ENCODE measurements at places on chromosomes 6 and 20.

DNA sequence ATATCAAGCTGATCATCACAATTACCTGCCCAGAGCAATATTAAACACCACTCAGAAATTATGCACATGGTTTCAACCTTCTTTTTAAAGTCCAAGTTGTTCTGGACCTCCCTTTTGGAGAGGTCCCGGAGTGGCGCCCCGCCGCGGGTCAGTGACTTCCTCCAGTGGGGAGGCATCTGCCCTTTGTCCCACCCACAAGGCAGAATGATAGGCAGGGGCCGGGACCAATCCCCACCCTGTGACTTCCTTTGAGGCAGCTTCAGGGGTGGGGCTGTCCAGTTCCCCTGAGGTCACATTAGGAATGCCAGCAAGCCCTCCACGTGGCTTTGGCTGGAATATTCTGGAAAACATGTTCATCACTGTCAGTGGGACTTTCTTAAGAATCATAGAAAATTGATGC, 207.0 kb downstream of the ANKRD60 start:
- DNase-seq: no peak

DNA sequence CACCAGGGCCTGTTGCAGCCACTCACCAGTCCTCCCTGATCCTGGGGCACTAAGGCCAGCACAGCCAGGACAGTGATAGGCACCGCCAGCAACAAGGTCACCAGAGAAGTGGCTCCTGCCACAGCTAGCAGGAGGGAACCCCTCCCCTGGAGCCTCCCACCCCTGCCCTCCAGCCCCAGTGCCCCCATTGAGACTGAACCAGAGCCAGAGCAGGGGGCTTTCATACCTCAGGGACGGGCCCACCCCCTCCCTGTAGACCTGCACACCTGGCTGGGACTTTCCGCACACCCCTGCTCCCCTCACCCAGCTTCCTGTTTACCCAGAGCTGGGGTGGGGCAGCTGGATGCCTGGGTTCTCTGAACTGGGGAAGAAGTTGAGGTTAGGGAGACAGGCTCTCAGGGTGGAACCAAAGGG, at the start of gene LTB:
Gene LTB, minus strand, starts transcription at position 195 of the 414 bp plus-strand sequence. Its CDS starts 7 bp downstream, at position 188.
- DNase-seq: no peak

DNA sequence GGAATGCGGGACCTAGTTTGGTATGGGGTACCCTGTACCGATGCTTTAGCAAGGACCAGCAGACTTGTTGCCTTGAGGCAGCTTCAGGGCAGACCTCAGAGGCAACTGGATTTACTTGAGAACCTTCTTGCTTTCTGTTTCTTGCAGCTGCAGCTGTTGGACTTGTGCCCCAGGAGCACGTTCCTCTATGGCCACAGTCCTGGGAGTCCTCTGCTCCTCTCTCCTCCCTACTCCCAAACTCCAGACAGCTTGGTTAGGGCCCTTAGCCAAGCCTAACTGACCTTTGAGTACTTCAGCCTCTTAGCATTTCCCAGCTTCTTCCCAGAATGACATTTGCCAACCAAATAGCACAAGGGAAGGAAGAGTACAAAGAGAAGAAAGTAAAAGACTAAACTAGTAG, 34.7 kb downstream of the GHRH start:
- no peak for DNase-seq

DNA sequence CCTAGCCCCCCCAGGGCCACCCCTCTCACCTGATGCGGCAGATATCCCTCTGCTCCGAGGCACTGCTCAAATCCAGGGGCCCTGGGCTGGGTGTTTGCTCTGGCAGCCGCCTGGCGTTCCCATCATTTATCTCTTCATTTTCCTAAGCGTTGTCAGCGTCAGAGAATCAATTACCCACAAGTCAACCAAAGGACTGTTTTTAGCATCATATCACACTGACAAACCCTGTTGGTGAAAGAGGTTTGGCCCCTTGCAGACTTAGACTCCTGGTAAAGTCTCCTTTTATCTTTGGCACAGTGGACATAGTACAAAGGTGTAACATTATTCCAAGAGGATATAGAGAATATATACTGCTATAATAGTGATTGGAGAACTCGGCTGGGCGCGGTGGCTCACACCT, at the start of gene GHRH:
Gene GHRH, minus strand, starts transcription at position 101 of the 400 bp plus-strand sequence. CDS start 4,925 bp downstream, outside the sequence.
- no peak for DNase-seq

GRCh38 chr20:40278673-40279072, 410.4 kb downstream of the MAFB start:
- DNase-seq: no peak

- DNase-seq: no peak
These were observed 45.5 kb upstream of the NXT1 start for GRCh38 chr20:23305098-23305497.

GRCh38 chr6:107409942-107410341, 49.4 kb downstream of the PDSS2 start:
- no peak for DNase-seq

GRCh38 chr6:41408576-41408975, 73.2 kb downstream of the NCR2 start:
- no peak for DNase-seq

- DNase-seq: no peak
These were observed 765.0 kb downstream of the HDGFL1 start for GRCh38 chr6:23334360-23334759.

- DNase-seq: peak; percentile 20
These were observed 302.5 kb downstream of the DHX35 start for GRCh38 chr20:39264506-39265172.

DNA sequence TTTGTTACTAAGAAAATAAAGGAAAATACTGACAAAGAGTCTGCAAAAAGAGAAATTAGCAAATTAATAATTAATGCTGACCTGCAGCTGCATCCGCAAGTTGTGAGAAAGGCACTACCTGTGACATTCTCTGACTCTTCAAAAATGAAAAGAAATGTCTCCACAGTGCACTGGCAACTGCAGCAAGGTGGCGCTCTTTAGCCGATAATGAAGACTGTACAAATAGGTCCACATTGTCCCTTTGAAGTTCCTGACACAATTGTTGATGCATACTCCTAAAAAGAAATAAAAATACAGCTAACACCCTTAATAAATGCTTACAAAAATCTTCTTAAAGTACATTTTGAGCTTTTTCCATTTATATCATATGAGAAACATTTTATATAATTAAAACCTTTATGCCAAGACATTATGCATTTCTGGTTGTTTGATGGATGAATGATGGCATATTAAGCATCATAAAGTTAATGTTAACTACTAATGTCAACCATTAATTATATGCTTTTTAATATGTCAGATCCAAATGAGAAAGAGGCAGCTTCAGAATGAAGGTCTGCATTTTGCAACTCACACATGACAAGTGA, 96.5 kb downstream of the MMS22L start:
- DNase-seq: peak; percentile 43

GRCh38 chr20:9689041-9689440, 149.8 kb downstream of the PAK5 start:
- DNase-seq: no peak

DNA sequence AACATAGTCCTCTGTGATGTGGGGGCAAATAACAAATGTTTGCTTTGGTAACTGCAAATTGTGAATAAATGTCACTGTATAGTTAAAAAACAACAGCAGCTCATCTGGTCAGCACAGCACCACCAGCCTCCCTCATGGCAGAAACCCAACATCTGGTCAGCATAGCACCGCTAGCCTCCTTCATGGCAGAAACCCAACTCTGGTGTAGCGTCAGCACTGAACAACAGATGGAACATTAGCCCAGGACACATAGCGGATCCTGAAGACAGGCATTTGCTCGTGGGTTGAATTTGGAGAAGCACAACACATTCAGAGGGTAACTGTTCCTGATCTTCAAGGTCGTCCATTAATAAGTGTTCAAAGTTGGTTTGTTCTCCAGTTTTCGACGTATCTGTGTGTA, 265.9 kb downstream of the DLL1 start:
- no peak for DNase-seq

DNA sequence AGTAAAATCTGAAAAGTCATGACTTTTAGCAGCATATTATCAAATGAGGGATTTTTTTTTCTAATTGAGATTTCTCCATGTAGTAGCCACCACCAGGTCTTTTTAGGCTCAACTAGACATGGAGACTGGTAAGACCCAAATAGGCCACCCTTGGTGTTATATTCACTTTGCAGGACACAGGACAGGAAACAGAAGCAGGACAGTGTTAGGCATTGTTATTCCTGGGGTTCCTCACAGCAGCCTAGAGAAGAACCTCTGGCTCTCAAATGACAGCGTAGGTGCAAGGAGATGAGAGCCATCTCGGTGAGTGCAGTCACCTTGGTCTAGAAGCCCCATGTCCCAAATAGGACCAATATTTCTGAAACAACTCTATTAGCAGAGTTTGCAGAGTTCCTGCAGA, 19.2 kb upstream of the PBOV1 start:
- no peak for DNase-seq

GRCh38 chr6:32191696-32192607, 491 bp downstream of the GPSM3 start:
- DNase-seq: no peak

- DNase-seq: no peak
These were observed 186.9 kb downstream of the TBC1D7 start for GRCh38 chr6:13141387-13141786.

DNA sequence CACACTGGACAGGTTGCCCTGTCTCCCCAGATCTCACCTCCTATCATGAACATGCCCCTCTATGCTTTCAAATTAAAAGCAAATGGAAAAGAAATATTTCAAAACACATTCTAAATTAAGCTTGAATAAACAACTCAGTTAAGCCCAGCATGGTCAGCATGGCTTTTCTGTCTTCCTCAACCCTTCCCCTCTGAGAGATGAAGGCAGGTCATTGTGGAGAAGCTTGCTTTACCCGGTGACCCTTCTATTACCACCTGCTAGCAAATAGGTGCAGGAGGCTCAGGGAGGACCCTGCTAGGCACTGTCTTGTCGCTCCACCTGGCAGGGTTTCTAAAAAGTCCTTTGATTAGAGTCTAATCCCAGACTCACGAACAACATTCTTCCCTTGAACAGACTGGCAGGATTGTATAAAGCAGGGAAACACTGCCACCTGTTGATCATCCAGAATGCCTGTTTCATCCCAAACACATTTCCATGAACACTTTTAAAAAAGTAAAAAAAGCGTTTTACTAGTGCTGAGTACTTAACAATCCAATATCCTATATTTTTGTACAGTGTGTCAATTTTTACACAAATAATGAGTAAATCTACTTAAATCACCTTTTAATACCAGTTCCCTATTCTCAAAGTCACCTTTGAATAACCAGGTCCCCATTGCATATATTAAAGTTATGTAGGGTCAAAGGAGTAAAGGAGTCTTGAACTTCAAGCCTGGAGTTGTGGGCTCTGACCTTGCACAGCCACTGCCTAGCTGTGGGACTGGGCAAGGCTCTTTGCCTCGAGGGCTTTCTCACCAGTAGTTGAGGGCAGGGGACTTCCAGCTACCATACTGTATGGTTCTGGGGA, 75.5 kb downstream of the GPR6 start:
- peak; percentile 24 for DNase-seq

DNA sequence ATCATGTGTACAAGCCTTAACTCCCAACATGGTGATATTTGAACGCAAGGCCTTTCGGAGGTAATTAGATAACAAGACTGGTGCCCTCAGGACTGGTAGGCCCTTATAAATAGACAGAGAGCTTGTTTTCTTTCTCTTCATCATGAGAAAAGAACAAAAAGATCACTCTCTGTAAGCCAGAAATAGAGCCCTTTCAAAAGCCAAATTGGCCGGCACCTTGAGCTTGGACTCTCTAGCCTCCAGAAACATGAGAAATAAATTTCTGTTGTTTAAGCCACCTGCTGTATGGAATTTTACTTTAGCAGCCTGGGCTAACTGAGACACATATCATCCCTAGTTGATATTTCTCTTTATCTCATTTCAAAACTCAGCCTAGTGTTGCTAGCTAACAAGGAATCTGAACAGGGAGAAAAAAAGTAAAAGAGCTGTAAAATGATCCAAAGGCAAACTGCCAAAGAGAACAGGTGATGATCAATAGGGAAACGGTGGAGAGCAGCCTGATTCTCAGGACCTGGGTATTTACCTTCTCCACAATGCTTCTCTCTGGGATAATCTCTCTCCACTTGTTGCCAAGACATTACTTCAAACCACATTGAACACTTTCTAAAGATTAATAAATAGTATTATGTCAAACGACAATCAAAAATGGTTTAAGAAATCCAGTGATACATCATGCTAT, 6.1 kb downstream of the COL21A1 start:
- no peak for DNase-seq

DNA sequence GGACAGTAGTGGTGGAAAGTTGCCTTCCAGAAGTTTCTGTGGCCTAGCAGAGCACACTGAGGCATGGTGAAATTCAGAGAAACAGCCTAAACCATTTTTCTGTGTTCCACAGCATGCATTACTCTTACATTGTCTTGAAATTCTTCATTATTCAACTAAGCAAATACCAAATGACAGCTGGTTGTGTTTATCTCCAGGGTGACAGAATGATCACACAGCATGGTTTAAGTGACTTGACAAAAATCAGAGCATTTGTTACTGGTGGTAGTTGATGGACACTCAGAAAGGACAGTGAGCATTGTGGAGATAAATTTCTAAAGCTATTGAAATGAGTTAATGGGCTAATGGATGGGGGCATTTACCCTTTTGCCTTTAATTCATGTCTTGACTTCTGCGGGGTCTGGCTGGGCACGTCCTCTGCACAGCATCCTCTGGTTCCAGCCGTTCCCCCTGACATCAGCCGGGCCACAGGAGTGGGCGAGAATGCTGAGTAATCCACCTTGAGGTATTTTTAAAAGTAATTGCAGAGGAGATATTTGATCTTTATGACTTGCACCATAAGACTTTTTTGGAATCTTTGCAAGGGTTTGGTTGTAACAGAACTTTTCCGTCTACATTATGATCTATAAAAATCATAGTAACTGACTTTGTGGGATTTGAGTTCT, 78.9 kb upstream of the SCP2D1 start:
- no peak for DNase-seq

- no peak for DNase-seq
These were observed 35.2 kb downstream of the PPP1R14C start for GRCh38 chr6:150177952-150178520.

All from amniotic stem cell (primary cell).